CD4-positive, alpha-beta T cell treated with Interleukin-21 for 1 hour (primary cell): ENCODE measurements at places on chromosomes 3 and 15.
A peak's percentile ranks its signal among the peaks of the same experiment; 100 is the strongest.

DNA sequence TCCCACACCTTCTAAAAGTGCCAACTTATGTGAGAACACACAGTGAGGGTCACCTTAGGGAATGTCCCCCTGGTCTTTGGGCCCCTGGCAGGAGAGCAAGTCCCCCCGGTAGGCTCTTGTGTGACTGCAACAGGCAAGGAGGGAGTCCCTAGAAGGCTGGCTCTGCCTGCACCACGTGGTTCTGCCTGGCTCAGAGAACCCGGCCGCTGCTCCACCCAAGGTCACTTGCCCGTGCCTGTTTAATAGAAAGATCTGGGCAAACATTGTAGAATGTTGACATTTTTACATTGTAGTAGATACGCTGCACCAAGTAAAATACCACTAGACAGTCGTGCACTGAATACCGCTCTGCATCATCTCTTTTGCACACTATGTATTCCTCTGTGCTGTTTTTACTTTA lies 21.9 kb downstream of the GABRA5 start:
- DNase-seq, result no peak

GRCh38 chr3:177211503-177212277 lies 14.4 kb upstream of the TBL1XR1 start:
- no peak for DNase-seq

- no peak for DNase-seq
These were observed 103.1 kb downstream of the CMSS1 start for GRCh38 chr3:99920481-99921376.

GRCh38 chr3:170689296-170689829 lies 103.5 kb upstream of the SLC7A14 start:
- no peak for DNase-seq

DNA sequence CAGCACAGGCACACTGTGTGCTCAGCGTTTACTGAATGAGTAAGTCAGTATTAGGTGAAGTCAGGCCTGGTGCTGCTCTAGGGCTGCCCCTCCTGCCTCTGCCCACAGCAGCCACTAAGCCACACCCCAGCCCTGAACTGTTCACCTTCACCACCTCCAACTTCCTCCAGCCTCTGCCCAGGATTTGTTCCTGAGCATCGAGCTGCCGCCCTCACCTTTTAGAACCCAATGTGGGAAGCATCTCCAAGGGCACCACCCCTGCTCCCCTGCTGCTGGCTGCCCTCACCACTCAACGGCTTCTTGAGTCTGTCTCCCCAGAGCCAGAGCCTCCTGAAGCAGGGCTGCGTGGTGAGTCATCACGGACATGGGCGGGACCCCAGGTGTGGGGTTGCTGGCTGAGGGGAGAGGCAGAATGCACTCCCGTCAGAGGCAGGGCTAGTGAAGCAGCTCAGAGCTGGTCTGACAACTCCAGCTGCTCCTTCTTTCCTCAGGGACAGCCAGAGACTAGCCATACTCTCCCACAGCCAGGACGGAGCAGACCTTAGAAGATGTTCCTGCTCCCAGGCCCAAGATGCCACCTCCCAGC lies 5.8 kb downstream of the HYAL2 start:
- peak; percentile 77 for DNase-seq

DNA sequence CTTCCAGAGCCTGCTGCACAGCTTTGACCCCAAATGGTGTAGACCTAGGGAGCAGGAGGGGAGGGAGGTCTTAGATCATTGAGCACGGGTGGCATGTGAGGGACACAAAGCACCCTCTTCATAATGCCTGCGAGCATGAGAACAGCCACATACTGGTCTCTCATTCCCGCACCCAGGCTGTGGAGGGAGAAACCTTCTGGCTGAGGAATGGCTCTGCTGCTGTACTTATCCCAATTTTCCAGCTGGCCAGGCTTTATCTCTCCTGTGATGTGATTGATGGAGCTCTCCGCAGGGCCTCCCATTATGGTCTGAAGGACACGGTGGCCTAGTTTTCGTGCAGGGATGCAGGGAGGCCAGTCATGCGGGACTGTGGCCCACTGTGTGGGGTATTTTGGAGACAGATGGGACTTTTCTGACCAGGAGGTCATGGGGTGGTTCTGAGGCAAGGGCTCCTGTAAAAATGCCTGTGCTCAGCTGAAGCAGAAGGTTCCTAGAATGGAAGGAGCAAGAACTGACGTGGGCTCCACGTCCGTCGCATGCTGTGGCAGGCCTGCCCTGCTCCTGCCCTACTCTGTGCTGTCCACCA lies 251.5 kb downstream of the PLCL2 start:
- no peak for DNase-seq

DNA sequence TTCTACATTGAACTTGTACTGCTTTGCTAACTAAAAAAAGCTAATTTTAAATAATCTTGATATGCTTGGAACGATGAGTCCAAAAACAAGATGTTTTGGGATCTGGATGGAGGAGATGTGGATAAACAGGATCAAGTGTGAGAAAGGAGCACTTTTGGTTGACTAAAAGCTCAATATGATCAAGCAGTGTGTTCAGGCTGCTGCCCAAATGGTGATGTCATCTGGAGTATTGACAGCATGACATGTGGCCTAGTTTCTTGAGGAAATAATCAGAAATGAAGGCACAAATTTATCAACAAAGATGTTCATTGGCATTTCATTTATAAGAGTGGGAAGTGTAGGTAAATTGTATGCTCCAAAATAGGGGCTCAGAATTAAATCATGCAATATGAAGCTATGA lies 161.2 kb downstream of the SOX2 start:
- DNase-seq, result no peak

DNA sequence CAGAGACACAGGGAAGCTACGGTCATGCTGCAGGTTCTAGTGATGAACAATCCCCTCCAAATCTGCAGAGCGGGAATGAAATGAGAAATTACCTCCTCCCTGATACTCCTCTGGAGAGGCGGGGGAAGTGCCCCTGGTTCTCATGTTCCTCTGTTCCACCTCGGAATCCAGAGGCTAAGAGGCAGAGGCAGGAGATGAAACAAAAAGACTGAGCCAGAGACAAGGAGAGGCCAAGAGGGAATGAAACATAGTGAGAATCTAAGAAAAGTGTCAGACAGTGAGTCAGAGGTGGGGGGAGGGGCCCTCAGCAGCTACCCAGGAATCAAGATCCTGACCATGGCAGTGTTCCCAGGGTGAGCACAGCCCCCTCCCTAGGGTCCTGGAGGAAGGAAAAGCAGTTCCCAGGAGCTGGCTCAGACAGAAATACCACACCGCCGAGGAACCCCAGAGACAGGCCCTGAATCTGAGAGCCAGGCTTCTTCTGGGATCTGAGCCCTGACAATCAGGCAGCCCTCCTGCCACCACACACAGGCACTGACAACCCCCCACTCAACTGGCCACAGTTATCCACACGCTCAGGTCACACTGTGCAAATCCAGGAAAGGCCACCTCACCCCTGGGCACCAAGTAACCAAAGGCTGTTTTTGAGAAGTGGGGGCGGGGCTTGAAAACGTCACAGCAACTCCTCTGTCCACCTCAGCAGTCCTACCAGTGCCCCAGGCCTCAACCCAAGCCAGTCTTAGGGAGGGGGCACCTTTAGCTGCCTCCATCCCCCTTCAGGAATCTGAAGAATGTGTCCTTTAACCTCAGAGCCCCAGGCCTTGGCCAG lies 2.4 kb downstream of the CSRNP1 start:
- peak; percentile 53 for DNase-seq

DNA sequence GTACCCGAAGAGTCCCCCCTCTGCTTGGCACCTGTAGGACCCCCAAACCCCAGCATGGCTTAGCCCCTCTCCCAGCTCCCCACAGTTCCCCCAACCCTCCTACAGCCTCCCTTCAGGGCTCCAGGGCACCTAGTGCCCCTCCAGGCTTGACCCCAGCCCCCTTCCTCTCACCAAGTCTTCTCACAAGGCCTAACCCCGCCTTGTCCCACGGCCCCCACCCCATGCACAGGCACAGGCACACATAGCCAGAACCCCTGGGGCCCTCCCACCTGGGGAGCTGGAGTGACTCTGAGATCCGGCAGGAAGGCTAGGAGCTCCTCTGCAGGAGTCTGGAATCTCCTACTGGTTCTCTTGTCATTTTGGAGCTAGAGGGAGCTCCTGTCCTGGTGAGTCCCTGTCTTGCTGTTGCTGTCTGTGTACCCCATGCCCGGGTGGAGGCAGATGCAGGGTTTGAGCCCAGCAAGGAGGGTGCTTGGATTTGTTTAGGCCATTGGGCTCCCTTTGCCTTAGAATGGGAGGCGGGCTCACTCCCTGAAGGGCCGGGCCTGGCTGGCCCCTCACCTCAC lies 39.6 kb downstream of the KLF13 start:
- no peak for DNase-seq

DNA sequence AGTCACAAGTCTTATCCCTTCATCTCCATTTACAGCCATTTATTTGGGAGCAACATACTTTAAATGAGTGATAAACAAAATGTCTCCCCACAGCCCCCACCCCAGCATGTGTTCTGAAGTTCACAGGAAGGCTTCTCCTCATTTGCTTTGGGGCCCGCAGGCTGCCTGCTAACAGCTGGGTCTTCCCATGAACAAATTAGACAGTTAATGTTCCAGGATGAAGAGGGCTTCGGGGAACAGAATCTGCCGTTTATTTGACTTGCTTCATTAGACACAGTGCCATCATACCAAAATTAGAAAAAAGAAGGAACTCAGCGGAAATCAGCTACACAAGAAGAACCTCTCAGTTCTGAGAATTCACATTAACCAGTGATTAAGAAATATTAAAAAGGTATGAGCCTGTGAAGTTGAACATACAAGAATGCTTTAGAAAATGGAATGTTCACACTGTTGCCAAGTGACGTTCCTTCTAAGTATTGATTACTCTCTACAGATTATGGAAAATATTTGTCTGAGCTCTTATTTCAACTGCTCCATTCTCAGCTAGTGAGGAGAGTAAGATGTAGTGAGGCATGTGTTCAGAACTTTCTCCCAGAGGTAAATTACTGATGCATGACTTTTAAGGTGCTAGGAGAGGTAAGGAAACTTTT lies 107.5 kb upstream of the THBS1 start:
- no peak for DNase-seq

DNA sequence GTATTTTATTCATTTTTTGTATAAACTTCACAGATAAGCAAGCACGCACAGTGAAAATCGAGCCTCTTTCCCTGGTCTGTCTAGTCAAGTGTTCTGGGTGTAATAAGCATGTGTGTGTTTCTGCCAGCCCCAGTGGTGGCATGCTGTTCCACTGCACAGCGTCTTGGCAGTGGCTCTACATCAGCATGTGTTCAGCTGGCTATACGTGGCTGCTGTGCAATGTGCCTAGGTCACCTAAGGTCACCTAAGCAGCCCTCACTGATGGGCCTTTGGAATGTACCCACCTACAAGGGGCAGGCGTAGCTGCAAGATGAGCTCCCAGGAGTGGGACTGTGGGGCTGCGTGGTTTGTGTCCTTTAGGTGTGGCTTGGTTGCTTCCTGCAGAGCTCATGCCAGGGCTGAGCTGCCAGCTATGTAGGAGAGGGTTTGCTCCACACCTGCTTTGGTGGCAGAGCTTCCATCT lies 4.9 kb downstream of the LIMD1 start:
- DNase-seq, result no peak
